ENCODE measurements at places on chromosomes 16 and 17.
A peak's percentile ranks its signal among the peaks of the same experiment; 100 is the strongest.

DNA sequence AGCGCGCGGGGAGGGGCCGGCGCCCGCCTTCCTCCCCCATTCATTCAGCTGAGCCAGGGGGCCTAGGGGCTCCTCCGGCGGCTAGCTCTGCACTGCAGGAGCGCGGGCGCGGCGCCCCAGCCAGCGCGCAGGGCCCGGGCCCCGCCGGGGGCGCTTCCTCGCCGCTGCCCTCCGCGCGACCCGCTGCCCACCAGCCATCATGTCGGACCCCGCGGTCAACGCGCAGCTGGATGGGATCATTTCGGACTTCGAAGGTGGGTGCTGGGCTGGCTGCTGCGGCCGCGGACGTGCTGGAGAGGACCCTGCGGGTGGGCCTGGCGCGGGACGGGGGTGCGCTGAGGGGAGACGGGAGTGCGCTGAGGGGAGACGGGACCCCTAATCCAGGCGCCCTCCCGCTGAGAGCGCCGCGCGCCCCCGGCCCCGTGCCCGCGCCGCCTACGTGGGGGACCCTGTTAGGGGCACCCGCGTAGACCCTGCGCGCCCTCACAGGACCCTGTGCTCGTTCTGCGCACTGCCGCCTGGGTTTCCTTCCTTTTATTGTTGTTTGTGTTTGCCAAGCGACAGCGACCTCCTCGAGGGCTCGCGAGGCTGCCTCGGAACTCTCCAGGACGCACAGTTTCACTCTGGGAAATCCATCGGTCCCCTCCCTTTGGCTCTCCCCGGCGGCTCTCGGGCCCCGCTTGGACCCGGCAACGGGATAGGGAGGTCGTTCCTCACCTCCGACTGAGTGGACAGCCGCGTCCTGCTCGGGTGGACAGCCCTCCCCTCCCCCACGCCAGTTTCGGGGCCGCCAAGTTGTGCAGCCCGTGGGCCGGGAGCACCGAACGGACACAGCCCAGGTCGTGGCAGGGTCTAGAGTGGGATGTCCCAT is 232.8 kb downstream of the SEC14L1 start:
- DNase-seq = peak; percentile 44

DNA sequence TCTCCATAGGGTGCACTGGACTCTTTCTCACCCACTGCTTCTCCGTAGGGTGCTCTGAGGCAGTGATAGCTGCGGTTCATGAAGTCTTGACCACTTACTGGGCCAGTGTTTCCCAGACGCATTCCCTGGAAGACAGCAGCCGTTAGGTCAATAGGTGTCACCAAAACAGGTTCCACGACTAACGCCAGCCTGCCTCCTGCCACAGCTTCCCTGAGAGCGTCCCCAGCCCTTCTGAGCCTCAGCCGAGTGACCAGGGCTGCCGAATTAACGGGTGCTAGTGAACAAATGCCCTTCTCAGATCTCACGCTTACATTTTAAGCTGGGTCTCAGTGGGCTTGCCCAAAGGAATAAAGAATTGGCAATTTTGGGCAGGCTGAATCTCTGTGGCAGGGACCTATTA is 188.7 kb upstream of the TNRC6C start:
- no peak for DNase-seq

- DNase-seq = peak; percentile 2
Observed at GRCh38 chr16:21001262-21001661, 100.7 kb downstream of the LYRM1 start.

DNA sequence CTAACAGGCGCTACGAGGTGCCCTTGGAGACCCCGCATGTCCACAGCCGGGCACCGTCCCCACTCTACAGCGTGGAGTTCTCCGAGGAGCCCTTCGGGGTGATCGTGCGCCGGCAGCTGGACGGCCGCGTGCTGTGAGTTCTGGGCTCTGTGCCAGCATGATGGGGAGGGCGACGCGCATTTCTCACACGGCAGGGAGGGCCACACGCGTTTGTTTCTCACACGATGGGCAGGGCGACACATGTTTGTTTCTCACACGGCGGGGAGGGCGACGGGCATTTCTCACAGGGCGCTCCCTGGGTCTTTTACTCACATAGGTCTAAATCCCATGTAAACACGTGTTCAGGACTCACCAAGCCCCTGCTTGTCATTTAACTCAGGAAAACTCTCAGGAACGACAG is 4.4 kb downstream of the GAA start:
- no peak for DNase-seq

DNA sequence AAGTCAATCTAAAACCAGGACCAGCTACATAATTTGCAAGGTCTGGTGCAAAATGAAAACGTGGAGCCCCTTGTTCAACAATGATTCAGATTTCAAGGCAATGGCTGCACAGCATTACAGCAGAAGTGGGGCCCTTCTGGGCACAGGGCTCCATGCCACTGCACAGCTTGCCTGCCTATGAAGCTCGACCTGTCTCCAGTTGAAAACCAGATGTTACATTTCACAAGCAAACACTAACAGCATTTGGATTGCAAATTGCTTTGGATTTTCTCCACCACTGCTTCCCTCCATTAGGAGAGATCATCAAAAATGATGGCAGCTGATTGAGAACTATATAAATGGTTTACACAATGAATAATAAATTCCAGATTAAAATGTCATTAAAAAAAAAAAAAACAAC is 551.4 kb upstream of the ZFHX3 start:
- no peak for DNase-seq

GRCh38 chr17:57369509-57369945 is 113.2 kb downstream of the MSI2 start:
- DNase-seq = no peak

DNA sequence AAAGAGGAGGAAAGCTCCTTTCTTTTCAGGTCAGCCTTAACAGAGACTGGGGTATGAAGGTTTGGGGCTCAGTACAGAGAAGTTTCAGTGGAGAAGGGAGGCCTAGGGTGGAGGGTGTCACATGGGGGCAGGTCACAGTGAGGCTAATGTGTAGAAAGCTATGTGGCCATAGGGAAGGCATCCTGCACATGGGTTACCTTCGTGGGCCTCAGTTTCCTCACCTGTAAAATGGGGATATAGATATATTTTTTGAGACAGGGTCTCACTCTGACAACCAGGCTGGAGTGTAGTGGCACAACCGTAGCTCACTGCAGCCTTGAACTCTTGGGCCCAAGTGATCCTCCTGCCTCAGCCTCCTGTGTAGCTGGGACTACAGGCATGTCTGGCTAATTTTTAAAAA is 41.8 kb downstream of the EMP2 start:
- no peak for DNase-seq

- DNase-seq = peak; percentile 30
Observed at GRCh38 chr16:24010440-24011089, 174.8 kb downstream of the PRKCB start.

- DNase-seq = no peak
Observed at GRCh38 chr16:87422106-87422505, 30.0 kb downstream of the MAP1LC3B start.

Measured in HFFc6 (cell line).